Left colon (tissue), 2 donors: ENCODE measurements at places on chromosomes 4 and X. TPM values are rescaled to one million over a fixed set of nuclear protein-coding genes. Genes with fewer than 3 reads are reported as not detected.

DNA sequence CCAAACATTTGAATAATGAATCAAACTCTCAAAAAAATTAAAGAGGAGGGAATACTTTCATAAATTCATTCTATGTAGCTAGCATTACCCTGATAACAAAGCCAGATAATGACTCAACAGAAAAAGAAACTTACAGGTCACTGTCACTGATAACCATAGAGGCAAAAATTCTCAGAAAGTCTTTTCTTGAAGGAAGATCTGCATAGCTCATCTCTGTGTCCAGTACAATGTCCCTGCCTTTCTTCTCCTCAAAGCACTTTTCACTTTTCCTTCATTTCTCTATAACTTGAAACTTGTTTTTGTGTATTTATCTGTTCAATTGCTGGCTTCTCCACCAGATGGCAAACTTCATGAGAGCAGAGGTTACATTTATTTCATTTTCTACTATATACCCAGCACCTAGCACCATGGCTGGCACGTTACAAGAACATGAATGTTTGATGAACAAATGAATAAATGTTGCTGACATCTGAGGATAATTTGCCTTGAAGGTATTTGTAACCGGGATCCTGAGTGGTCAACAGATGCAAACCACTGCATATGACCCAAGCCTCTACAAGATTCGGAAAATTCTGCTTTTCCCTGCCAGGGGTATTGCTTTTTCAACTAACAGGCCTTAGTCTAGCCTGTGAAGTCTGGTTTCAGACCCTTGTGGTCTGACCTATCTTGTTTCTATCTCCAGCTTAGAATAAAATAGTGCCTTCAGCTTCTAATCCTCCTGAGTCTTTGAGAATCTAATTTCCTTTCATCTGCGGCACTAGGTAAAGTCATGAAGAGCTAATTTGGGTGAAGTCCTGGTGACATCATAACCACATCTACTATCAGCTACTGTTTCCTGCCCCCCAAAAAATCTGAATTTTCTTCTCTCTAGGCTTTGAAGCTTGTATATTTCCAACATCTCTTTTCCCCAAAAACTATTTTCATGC lies 52.5 kb upstream of the ANTXR2 start:
- DNase-seq = peak; percentile 16

The RENBP gene
- total RNA-seq = 8.6 TPM

DNA sequence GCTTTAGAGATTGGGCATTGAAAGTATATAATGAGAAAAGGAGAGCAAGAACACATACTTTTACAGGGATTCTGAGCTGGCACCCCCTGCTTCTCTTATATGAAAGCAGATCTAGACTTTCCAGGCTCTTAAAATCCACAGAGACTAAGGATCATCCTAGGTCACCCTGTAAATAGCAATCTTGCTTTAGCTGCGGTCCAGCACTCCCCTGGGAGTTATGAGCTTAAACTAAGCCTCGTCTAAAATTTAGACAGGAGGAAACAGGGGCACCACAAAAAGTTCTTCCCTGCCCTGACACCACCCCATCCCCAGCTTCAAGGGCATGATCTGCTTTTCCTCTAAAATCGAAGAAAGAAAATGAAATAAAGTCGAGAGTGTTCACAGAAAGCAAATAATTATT lies 143.3 kb upstream of the KCNIP4 start:
- DNase-seq = no peak

DNA sequence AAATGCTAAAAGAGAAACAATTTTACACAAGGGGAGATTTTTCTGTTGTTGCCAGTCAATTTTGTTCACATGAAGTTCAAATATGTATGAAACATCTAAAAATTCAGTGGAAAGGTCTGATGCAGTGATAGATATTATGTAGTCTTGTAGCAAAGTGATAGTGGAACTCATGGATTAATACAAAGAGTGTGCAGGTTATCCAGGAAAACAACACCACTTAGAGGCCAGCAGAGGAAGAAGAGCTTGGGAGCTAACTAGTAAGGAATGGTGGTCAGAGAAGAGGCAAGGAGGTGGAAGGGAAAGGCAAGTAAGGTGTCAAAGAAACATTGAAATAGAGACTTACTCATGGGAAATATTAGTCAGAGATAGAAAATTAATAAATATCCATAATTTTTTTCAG lies 395.6 kb downstream of the MAPK10 start:
- DNase-seq = no peak

GRCh38 chrX:69988955-69989394 lies 60.8 kb downstream of the AWAT2 start:
- DNase-seq = no peak

DNA sequence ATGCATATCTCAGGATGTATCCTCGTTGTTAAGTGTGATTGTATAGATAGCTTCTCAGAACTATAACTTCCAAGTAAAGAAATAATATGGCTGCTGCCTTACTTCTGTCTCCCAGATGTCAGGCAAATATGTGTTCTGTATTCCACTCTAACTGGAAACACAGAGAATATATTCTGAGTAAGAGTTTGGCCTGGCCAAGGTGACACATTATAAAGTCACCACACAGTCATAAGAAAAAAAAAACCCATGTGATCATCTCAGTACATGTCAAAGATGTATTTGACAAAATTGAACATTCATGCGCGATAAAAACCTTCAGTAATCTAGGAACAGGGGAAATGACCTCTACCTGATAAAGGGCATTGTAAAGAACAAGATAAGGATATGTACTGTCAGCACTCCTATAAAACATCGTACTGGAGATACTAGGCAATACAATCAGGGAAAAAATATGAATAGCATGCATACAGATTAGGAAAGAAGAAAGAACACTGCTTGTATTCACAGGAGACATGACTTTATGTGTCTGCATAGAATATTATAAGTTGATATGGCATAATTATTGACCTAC lies 207.1 kb downstream of the ZNF330 start:
- no peak for DNase-seq

- DNase-seq = no peak
Measured at GRCh38 chrX:103783971-103784370, 7.3 kb downstream of the PLP1 start.

DNA sequence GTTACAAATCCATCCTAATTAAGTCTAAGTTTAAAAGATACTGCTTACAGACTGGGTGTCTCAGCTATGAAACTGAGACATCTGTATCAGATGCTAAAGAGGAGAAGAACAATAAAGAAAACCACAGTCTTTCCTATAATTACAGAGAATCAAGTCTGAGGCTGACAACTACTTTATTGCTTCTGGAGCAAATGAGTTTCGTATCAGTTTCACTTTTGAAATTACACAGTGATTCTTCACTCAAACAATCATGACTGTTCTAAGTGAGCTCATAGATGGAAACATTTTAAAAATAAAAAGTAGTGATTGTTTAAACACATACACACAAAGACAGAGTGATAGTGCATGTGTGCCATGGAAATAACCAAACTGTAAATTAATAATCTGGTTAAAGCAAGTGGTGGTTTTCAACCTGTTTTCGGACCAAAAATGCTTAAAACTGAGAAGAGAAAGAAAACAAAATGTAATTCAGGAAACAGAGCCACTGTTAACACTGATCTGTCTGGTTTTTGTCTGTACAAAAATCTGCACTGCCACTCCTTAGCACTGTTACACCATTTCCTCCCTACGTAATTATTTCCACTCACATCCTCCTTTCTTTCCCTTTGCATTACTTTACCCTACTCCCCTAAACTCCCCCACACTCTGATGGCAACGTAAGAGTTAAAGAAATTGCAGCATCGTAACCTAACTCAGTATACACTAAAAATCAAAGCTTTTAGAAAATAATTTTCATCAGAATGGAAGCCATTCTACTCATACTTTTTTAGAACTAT lies 12.5 kb downstream of the RFC1 start:
- DNase-seq = no peak

DNA sequence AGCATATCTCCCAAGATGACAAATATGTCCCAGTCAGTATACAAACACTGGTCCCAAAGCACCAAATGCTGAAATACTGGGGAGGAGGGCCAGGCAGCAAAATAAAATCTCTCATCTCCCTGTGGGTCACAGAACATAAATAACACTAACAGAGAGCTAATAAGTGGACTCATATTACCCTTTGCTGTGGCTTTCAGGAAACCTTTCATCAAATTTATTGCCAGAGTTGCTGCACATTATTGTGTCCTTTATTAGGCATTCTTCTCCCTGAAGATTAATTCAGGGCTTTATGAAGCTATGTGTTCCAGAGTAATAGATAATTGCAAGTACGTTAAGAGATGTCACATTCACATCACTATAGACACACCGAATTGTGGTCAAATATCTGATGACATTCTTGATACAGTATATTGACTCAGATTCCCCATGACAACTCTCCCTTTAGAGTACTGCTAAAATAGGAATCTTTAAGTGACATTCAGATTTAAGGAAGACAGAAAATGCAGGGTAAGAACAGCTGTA lies 124.1 kb upstream of the PRR32 start:
- no peak for DNase-seq

The IL1RAPL1 gene
- 0.31 TPM for total RNA-seq

The SYN1 gene
- 0.50 TPM for total RNA-seq

The F9 gene
- not detected for total RNA-seq
